ENCODE measurements at places on chromosomes 2 and 18. TPM values are rescaled to one million over a fixed set of nuclear protein-coding genes. Genes with fewer than 3 reads are reported as not detected.

DNA sequence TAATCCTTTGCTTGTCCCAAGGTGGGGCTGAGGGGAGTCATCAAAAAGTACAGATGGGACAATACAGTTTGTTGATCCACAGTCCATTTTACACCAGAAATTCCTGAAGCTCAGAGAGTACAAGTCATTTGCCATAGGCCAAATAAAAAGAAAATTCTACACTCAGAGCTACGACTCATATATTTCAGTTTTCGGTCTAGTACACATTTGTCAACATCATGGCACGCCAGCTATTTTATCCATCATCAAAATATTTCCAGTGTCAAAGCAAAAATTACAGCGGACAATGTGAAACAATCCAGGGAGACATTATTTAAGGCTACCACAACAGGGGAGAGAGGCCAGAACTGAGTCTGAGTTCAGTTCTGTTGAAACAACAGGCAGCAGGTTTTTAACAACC is 587.5 kb upstream of the DSEL start:
- no peak for DNase-seq
- no peak overlapping the region for H3K27ac ChIP-seq
- H3K36me3 ChIP-seq = no peaks in the 10 kb centered on the region
- no peak overlapping the region for H3K4me3 ChIP-seq
- H3K27me3 ChIP-seq = no peaks in the 10 kb centered on the region

- H3K36me3 ChIP-seq = no peaks in the 10 kb centered on the region
- no peak overlapping the region for H3K27ac ChIP-seq
- no peaks in the 10 kb centered on the region for H3K27me3 ChIP-seq
- no peak overlapping the region for H3K4me3 ChIP-seq
- DNase-seq = no peak
- H3K4me1 ChIP-seq = peaks cover 24% of the 10 kb centered on the region
Observed at GRCh38 chr2:143683977-143684376, 554.8 kb downstream of the ARHGAP15 start.

DNA sequence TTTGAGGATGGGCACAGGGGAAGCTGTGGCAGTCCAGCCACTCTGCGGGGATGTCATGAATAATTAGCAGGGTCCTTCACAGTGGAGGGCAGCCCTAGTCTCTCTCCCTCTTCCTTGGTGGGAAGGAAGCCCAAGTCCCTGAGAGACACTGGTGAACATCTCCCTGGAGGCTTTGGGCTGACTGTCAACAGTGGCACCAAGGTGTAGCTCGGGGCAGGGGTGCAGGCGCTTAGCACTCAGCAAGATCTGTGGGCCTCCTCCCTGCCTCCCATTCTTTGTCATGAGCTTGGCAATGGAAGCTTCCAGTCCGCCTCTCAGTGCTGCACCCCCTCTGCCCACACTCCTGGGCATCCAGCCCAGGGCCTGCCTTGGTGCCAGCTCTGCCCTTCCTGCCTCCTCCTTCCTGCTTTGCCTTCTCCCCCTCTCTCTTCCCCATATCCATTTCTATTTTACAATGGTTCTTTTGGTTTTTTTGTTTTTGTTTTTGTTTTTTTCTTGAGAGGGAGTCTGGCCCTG is 59.4 kb downstream of the STEAP3 start:
- H3K27ac ChIP-seq = no peak overlapping the region
- H3K4me3 ChIP-seq = no peak overlapping the region
- H3K27me3 ChIP-seq = no peaks in the 10 kb centered on the region
- DNase-seq = no peak
- H3K36me3 ChIP-seq = no peaks in the 10 kb centered on the region

DNA sequence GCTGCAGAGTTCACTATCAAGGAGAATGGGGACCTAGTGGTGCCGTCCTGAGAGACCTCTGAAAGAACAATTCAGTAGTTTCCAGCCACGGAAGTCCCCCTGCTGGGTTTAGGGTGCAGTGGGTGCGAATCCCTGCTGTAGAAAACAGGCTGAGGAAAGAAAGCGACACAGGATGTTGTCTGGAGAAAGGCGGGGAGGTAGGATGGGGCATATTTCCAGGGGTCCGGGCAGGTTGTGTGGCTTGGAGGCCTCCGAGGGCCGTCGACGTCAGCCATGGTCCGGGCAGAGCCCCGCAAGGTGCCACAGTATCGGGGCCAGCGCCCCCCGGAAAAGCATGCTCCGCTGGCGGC is 807 bp upstream of the CREB1 start:
- no peaks in the 10 kb centered on the region for H3K36me3 ChIP-seq
- H3K27ac ChIP-seq = peak overlapping the region; percentile 81
- no peaks in the 10 kb centered on the region for H3K27me3 ChIP-seq
- peaks cover 2% of the 10 kb centered on the region for H3K4me1 ChIP-seq
- H3K4me3 ChIP-seq = peak overlapping the region; percentile 81

DNA sequence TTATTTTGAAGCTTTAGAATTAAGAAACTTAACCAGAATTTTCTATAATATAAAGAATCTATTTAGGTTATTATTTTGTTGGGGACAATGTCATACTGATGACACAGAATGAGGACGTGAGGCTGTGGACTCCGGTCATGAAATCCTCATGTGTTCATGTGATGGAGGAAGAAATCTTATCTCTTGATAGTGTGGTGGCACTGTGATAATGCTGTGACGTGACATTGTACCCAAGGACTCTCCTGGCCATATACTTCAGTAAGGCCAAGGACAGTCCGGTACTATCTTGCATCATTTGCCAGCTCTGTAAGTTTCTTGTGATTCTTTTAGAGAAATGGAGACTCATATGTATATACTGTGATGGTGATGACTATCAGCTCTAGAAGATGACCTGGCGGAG is 59.1 kb downstream of the SLC9A2 start:
- no peak overlapping the region for H3K27ac ChIP-seq
- no peaks in the 10 kb centered on the region for H3K36me3 ChIP-seq
- no peaks in the 10 kb centered on the region for H3K4me1 ChIP-seq
- DNase-seq = no peak
- no peak overlapping the region for H3K4me3 ChIP-seq
- H3K27me3 ChIP-seq = peaks cover 13% of the 10 kb centered on the region

- H3K27me3 ChIP-seq = no peaks in the 10 kb centered on the region
- H3K4me3 ChIP-seq = no peak overlapping the region
- H3K27ac ChIP-seq = no peak overlapping the region
- H3K36me3 ChIP-seq = no peaks in the 10 kb centered on the region
- peaks cover 6% of the 10 kb centered on the region for H3K4me1 ChIP-seq
Observed at GRCh38 chr2:240456447-240457222, 21.2 kb downstream of the GPC1 start.

DNA sequence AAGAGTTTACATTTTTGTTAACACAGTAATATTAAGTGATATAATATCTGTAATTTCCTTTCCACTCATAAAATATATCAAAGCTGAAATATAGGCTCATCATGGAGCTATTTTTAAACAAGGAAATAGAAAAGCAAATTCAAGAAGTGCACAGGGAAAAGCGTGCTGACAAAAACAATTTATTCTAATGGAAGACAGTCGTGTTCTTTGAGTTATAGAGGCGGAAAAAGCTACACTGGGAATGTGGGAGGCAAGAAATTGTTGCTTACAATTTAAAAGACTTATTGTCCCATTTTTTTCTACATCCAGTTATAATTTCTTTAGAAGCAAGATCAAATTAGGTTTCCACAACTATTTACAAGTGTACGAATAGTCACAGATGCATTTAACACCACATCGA is 3.2 kb upstream of the TTN start:
- H3K27ac ChIP-seq = no peak overlapping the region
- H3K27me3 ChIP-seq = no peaks in the 10 kb centered on the region
- DNase-seq = no peak
- H3K4me1 ChIP-seq = no peaks in the 10 kb centered on the region
- H3K36me3 ChIP-seq = no peaks in the 10 kb centered on the region
- no peak overlapping the region for H3K4me3 ChIP-seq

DNA sequence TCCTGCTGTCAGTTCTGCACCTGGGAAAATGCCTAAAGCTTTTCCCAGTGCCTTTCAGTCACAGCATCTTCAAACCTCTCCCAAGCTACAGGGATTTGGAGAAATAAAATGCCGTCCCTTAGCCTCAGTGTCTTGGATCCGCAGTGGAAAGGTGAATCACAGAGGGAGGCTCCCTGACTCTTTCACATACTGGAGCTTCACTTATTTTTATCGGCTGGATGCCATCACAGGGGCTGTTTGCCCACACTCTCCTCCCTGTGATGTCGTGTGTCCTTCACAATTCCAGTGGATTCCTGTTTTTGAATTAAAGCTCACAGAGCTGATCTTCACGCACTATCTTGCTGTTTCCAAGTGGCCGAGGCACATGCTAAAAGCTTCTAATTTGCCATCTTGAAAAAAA is 1303.1 kb upstream of the DDX18 start:
- no peaks in the 10 kb centered on the region for H3K36me3 ChIP-seq
- no peaks in the 10 kb centered on the region for H3K4me1 ChIP-seq
- no peak overlapping the region for H3K27ac ChIP-seq
- H3K27me3 ChIP-seq = no peaks in the 10 kb centered on the region
- no peak overlapping the region for H3K4me3 ChIP-seq
- no peak for DNase-seq

- H3K36me3 ChIP-seq = no peaks in the 10 kb centered on the region
- 0 out of 2 replicates have a peak, but pooled peaks cover 8% of the 10 kb centered on the region for H3K4me1 ChIP-seq
- peak overlapping the region; percentile 14 for H3K4me3 ChIP-seq
- peak; percentile 29 for DNase-seq
- no peaks in the 10 kb centered on the region for H3K27me3 ChIP-seq
Observed at GRCh38 chr2:140654565-140654964, 1476.3 kb downstream of the LRP1B start.

DNA sequence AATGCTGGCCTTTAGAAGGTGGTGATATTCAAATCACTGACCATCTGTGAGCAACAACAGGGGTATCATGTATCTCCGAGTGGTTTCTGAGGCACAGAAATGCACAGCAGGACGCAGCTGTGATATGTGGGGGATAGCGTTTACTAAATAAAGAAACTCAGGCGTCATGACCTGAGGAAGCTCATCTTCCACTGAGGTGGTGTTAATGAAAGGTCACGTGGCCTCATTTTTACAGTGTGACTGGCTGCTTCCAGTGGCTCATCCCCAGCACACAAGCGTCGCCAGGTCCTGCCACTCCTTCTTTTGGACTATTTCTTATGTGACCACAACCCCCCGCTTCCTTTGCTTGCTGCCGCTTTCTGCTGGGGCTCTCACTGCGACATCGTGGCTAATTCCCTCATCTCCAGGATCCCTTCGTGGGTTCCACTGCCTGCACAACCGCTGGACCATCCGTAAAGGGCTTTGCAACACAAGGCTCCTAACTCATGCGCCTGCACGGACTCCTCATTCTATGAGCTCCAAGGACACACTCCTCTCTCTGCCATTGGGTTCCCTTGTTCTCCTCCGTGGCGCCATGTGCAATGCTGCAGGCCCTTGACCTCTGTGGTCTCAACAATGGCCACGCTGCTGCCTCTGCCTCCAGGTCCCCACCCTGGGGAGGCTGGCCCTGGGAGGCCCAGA is 109.3 kb downstream of the MBP start:
- no peak overlapping the region for H3K4me3 ChIP-seq
- H3K27ac ChIP-seq = no peak overlapping the region
- H3K36me3 ChIP-seq = no peaks in the 10 kb centered on the region
- no peaks in the 10 kb centered on the region for H3K4me1 ChIP-seq

GRCh38 chr2:200159829-200160781 is 146.4 kb upstream of the SPATS2L start:
- no peak for DNase-seq
- no peak overlapping the region for H3K4me3 ChIP-seq
- no peaks in the 10 kb centered on the region for H3K27me3 ChIP-seq
- H3K36me3 ChIP-seq = no peaks in the 10 kb centered on the region
- 0 out of 2 replicates have a peak, but pooled peaks cover 7% of the 10 kb centered on the region for H3K4me1 ChIP-seq

GRCh38 chr2:112884869-112885505 is 26.0 kb upstream of the IL37 start:
- H3K4me1 ChIP-seq = no peaks in the 10 kb centered on the region
- no peak overlapping the region for H3K27ac ChIP-seq
- no peaks in the 10 kb centered on the region for H3K36me3 ChIP-seq
- H3K4me3 ChIP-seq = no peak overlapping the region
- peaks cover 4% of the 10 kb centered on the region for H3K27me3 ChIP-seq

DNA sequence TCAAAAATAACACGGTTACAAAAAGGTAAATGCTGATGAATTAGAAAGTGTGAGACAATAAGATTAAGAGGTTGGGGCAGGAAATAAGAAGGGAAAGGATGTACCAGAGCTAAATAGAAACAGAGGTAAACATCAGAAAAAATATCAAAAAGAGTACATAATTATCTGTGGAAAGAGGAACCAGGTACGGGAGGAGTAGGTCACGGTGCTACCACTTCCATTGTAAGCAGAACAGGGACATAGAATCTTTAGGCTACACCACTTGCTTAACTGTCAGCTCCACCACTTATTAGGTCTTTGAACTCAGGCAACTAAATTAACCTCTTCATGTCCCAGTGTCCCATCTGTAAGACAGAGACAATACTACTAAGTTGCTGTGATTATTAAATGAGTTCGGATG is 350.3 kb downstream of the LRATD1 start:
- no peaks in the 10 kb centered on the region for H3K36me3 ChIP-seq
- H3K4me1 ChIP-seq = no peaks in the 10 kb centered on the region
- H3K27me3 ChIP-seq = no peaks in the 10 kb centered on the region
- DNase-seq = no peak

- no peak overlapping the region for H3K27ac ChIP-seq
- no peaks in the 10 kb centered on the region for H3K36me3 ChIP-seq
- H3K4me1 ChIP-seq = no peaks in the 10 kb centered on the region
Observed at GRCh38 chr2:201249889-201250288, 10.4 kb upstream of the CASP8 start.

DNA sequence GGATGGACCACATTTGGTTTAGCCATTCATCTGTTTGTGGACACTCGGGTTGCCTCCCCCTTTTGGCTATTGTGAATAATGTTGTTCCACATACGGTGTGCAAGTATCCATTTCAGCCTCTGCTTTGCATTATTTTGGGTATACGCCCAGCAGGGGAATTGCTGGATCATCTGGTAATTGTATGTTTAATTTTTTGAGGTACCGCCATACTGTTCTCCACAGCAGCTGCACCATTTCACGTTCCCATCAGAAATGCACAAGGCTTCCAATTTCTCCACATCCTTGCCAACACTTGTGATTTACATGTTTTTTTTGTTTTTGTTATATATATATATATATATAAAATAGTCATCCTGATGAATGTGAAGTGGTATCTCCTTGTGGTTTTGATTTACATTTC is 54.6 kb upstream of the TWIST2 start:
- no peak for DNase-seq
- no peak overlapping the region for H3K4me3 ChIP-seq
- H3K27ac ChIP-seq = no peak overlapping the region
- H3K4me1 ChIP-seq = no peaks in the 10 kb centered on the region
- H3K36me3 ChIP-seq = no peaks in the 10 kb centered on the region

DNA sequence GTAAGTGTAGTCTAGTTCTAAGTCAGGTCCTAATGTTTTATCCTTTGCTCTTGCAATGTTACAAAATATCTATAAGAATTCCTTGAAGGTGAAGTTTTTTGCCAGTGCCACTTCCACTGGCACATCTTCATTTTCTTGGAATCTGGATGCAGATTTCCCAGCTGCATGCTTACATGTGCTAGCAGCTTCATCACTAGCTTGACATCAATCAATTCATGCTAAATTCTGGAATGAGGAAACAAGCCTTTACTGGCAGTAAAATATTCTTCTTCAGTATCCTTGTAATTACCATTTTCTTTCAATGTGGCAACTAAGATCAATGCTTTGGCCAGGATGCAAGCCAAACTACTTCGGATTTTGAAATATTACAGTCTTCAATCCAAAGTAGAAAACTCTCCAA is 200.6 kb upstream of the SIX2 start:
- no peak overlapping the region for H3K4me3 ChIP-seq
- H3K4me1 ChIP-seq = no peaks in the 10 kb centered on the region
- H3K27me3 ChIP-seq = no peaks in the 10 kb centered on the region
- DNase-seq = no peak

GRCh38 chr2:233137040-233137439 is 76.9 kb downstream of the INPP5D start:
- DNase-seq = no peak
- no peaks in the 10 kb centered on the region for H3K4me1 ChIP-seq
- no peaks in the 10 kb centered on the region for H3K27me3 ChIP-seq

FAM237A gene
- not detected for polyA plus RNA-seq

B3GNT7 gene
- polyA plus RNA-seq = 0.12 TPM

POTEC gene
- polyA plus RNA-seq = not detected

CFAP65 gene
- 1.7 TPM for polyA plus RNA-seq

GCG gene
- not detected for polyA plus RNA-seq

CAPN14 gene
- 0.08 TPM for polyA plus RNA-seq

All from SK-N-SH (cell line).